ENCODE measurements at places on chromosomes 12 and 14. TPM values are rescaled to one million over a fixed set of nuclear protein-coding genes. Genes with fewer than 3 reads are reported as not detected.

The SLC39A5 gene
- not detected for total RNA-seq

The GLS2 gene
- total RNA-seq = 0.24 TPM

The LTB4R2 gene
- 4.0 TPM for total RNA-seq

The B3GNT4 gene
- total RNA-seq = not detected

The TNS2 gene
- 218 TPM for total RNA-seq

The HOXC4 gene
- total RNA-seq = 17.1 TPM

The PRH2 gene
- not detected for total RNA-seq

The GLIPR1L1 gene
- not detected for total RNA-seq

The KRT80 gene
- total RNA-seq = 0.19 TPM

The DDX55 gene
- 19.8 TPM for total RNA-seq

The OVCH1 gene
- total RNA-seq = 1.1 TPM

- DNase-seq = no peak
These were observed 55.7 kb downstream of the METTL25 start for GRCh38 chr12:82414044-82414443.

DNA sequence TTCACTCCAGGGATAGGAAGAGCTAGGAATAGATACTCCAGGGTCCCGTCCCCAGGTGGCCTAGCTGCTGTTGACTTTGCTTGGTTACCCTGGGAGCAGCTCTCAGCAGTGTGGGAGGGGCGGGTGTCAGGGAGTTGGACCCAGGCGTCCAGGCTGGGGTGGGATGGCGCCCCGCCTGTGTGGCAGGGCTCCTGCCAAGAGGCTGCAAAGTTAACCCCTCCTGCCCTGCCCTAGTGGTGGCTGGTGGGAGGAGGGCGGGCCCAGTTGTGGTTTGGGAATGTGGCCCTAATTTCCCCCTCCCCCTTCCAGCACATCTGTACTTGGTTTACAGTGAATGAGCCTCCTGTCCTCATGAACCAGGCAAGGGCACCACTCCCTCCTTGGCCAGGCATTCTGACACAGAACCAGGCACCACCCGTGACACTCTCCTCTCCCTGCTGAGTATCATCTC, 1.7 kb upstream of the RARG start:
- no peak for DNase-seq

- no peak for DNase-seq
These were observed 55.7 kb downstream of the TMTC1 start for GRCh38 chr12:29728030-29728429.

- no peak for DNase-seq
These were observed 43.3 kb upstream of the MED13L start for GRCh38 chr12:116320791-116321217.

DNA sequence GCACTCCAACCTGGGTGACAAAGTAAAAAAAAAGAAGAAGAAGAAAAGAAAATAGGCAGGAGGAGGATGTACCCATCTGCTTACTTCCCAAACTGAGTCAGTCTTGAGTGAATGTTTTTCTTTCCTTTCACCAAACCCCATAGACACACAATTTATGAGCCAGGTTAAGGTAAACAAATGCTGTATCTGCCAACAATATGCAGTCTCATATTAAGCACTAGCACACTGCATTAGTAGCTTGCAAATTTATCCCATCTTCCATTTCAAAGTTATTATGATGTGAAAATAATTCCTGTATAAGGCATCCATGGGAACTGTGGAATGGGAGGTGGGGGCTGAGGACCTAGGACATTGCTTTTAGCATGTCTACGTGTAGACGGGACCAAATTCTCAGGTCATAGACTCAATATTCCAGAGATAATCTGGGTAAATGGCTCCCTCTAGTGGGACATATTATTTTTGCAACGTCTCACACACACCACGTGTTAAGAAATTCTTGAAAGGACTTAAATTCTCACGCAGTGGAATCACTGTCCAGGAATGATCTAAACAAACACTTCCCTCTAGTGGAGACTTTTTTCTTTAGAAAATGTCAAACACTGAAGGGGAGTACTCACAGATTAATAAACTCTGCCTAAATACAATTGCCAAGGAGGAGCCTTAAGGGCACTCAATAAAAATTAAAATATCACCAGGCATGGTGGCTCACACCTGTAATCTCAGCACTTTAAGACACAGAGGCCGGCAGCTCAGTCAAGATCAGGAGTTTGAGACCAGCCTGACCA, 17.1 kb upstream of the OR10P1 start:
- DNase-seq = no peak

GRCh38 chr14:103372017-103372416, 13.2 kb upstream of the MARK3 start:
- DNase-seq = no peak

GRCh38 chr14:92316937-92317336, 6.0 kb upstream of the SLC24A4 start:
- DNase-seq = peak; percentile 34

GRCh38 chr12:51326698-51327439, 2.9 kb upstream of the BIN2 start:
- DNase-seq = no peak

GRCh38 chr14:77158882-77159255, 17.3 kb upstream of the ZDHHC22 start:
- no peak for DNase-seq

DNA sequence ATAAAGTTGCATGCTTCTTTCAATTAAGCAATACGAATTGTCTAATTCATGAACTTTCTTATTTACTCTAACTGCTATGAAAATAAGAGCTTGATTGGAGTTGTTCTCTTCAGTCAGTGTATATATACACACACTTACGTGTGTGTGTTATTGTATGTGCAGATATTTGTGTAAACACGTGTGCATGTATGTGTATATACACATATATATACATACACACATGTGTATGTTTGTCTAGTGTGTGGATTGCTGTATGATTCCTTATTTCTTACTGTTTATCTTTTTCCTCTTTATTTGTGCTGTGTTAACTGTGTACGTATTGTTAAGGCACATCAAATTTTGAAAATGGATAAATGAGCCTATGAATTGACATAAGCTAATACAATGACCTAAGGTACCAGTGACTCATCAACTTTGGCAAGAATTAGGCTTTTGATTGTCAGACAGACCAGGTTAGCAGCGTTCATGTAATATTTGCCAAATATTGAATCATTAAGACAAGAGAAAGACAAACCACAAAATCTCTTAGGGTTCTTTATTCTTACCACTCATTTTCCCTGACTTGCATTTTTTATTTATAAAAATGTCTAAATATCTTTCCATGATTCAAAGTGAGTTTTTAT, 423.9 kb downstream of the SOX5 start:
- DNase-seq = no peak

GRCh38 chr12:93567174-93567573, 5.3 kb upstream of the SOCS2 start:
- no peak for DNase-seq

GRCh38 chr12:6451348-6452244, at the start of gene TAPBPL:
TSS of gene TAPBPL (plus strand) at chr12:6452042. CDS start at chr12:6452249, 207 bp downstream.
- peak; percentile 93 for DNase-seq

DNA sequence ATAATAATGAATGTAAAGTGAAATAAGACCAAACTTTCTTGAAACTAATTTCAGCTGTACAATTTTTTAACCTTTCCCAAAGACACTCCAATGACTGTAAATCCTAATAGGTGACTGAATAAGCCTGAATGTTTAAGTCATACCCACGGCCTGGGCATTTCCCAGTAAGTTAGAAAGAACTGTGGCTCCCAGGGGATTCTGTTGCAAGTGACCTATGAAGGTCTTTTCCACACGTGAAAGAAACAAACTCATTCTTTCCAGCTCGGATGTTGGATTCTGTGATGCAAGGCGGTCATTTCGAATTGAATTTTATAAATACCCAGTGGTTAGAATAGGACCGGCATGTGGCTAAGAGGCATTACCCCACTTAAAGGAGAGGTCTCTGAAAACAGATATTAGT, 1134.4 kb downstream of the GALC start:
- no peak for DNase-seq

DNA sequence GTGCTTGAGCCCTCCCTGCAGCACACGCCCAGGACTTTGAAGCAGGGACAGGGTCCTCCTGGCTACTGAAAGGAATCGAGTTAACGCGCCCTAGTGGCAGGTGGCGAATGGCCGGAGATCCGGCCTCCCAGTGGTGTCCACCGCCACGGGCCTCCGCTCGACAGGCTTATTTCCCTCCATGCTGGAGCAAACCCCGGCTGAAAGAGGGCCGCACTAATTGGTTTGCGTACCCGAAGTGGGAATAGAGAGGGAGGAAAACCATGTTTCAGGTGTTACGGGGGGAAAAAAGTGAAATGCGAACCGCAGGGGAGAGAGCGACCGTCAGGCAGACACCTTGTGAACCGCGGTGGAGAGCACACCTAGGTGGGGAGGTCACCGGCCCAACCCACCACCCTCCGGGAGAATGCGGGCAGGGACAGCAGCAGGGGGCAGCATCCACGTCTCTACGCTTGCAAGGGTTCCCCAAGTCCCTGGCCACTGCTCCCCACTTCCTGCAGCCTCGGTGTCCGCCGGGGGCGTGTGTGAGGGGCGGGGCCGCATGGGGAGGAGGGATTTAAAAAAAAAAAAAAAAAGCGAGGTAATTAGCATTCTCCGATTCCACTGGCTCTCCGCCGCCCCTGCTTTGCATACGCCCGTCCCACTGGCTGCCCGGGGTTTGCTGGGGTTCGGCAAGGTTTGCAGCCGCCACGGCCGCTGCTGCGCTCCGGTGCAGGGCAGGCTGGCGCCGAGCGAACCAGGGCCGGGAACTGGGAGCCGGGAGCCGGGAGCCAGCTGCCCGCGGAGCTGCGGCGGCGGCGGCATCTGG, 224.6 kb upstream of the CRY1 start:
- peak; percentile 89 for DNase-seq

DNA sequence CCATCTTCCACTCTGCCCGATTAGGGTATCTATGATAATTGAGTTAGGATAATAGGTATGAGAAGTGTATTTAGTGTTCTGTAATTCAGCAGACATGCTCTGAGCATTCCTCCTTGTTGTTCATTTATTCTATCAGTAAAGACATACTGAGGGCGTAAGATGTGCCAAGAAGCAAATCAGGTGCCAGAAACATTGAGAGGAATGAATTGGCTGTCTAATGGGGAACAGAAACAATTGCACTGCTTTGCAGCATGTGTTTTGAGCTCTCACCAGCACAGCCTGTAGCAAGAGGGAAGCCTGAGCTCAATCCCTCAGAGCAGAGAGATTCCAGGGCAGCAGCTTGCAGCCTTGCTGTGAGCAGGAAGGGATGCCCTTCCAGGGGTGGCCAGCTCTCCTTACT, 589.3 kb downstream of the BCL11B start:
- no peak for DNase-seq

DNA sequence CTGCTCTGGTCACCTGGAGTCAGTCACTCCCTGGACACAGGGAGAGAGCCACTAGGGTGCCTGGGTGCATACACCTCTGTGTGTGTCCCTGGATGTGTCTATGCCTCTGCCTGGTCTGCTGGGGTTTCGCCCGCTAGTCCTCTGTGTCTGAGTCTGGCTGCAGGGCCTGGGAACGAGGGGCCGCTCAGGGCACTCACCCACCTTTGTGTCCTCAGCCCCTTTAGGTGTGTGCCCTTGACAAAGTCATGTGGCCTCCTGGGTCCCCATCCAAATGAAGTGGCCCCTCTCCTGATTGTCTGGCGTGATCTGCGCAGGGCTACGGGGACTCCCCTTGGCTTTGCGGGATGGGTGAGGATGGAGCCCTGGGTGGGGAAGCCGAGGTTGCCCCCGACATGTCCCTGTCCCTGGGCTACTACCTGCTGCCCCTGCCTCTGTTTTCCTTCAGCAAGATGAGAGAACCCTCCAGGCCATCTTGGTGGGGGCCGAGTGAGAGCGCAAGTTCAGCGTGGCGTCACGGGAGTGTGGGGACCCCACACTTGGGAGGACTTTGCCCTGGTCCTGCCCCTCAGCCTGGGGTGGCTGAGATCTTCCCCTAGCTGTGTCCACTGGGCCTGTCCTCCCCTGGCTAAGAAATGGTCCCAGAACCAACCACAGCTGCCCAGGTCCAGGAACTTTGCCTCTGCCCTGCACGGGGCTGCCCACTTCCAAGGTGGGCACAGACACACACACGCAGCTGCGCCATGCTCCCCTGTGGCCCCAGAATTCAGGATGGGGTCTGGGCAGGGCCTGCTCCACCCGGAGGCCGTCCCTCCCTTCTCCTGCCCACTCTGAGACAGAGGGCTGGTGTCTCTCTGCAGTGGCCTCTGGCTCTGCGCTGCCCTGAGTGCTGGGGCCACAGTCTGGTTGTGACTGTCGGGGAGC, 2.7 kb upstream of the AHNAK2 start:
- peak; percentile 75 for DNase-seq

- DNase-seq = no peak
These were observed 15.4 kb upstream of the TMEM120B start for GRCh38 chr12:121697093-121697698.

- peak; percentile 95 for DNase-seq
These were observed 43.3 kb upstream of the PTPRO start for GRCh38 chr12:15278816-15279658.

- no peak for DNase-seq
These were observed 123.9 kb downstream of the BRMS1L start for GRCh38 chr14:35949920-35950513.

GRCh38 chr12:88063375-88063774, 34.2 kb upstream of the C12orf50 start:
- no peak for DNase-seq

- no peak for DNase-seq
These were observed 198.8 kb downstream of the ANO2 start for GRCh38 chr12:5746036-5746908.

GRCh38 chr12:49872381-49872780, 29.5 kb upstream of the BCDIN3D start:
- peak; percentile 34 for DNase-seq

DNA sequence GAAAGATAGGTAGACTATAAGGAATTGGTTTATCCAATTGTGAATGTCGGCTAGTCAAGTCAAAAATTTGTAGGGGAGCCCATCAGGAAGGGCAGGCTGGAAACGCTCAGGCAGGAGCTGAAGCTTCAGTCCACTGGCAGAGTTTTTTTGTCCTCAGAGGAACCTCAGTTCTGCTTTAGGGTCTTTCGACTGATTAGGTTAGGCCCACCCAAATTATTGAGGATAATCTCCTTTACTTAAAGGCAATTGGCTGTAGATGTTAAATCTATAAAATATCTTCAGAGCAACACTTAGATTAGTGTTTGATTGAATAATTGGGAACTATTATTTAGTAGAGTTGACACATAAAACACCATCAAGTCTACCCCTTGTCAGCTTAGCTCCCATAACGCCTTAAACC, 105.5 kb upstream of the ARHGAP5 start:
- DNase-seq = no peak

DNA sequence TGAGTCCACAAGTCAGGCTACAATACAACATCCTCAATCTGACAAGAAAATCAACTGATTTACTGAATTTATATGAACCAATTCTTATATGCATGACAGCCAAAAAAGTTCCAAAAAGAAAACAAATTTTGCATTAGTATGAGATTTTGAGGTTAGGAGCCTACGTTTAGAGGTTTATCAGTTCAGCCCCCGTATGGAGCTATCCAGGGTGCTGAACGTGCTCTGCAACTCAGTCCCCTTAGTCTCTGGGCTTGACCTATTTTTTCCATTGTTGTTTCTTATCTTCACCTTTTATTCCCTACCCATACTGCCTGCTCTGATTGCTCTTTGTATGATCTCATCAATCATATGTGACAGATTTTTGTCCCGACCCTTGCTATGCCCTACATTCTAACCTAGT, 693.0 kb downstream of the NRXN3 start:
- DNase-seq = no peak

Measured in posterior vena cava (tissue), 2 donors.